Effector memory CD4-positive, alpha-beta T cell (primary cell): ENCODE measurements at places on chromosomes 4 and X.

DNA sequence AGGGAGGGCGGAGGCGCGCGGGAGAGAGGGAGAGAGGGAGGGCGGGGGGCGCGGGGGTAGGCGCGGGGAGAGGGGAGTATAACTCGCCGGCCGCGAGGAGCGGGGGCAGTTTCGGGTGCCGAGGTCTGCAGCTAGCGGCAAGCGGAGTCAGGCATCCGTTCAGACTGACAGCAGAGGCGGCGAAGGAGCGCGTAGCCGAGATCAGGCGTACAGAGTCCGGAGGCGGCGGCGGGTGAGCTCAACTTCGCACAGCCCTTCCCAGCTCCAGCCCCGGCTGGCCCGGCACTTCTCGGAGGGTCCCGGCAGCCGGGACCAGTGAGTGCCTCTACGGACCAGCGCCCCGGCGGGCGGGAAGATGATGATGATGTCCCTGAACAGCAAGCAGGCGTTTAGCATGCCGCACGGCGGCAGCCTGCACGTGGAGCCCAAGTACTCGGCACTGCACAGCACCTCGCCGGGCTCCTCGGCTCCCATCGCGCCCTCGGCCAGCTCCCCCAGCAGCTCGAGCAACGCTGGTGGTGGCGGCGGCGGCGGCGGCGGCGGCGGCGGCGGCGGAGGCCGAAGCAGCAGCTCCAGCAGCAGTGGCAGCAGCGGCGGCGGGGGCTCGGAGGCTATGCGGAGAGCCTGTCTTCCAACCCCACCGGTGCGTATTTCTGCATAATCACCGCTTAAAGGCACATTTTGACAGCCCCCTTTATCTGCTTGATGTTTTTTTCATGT, at the start of gene POU4F2:
POU4F2 (plus strand) TSS at position 108 of the 720 bp plus-strand sequence; CDS start at position 356, 248 bp downstream.
- H3K27ac ChIP-seq = no peak within 1 kb of the TSS
- no peak within 1 kb of the TSS for H3K4me3 ChIP-seq
- DNase-seq = no peak
- H3K4me1 ChIP-seq = peaks cover 11% of the 10 kb centered on the region
- H3K27me3 ChIP-seq = peaks cover 56% of the 10 kb centered on the region
- H3K36me3 ChIP-seq = no peaks in the 10 kb centered on the region

GRCh38 chrX:10379878-10380277, 223.1 kb downstream of the CLCN4 start:
- DNase-seq = no peak
- no peak overlapping the region for H3K27ac ChIP-seq
- no peaks in the 10 kb centered on the region for H3K4me1 ChIP-seq
- H3K4me3 ChIP-seq = no peak overlapping the region

DNA sequence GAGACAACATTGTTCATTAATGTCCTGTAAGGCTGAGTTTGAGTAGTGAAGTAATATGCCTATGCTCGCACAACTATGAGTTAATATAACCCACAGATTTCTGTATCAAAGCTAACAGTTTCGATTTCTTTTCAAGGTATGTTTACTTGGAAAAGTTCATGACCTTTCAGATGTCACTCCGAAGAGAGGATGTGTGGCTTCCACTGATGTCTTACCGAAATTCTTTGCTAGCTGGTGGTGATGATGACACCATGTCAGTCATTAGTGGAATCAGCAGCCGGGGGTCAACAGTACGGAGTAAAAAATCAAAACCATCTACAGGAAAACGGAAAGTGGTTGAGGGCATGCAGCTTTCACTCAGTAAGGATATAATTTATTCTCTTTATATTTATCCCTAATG, 124.9 kb downstream of the STAG2 start:
- no peak for DNase-seq
- peaks cover 24% of the 10 kb centered on the region for H3K36me3 ChIP-seq
- H3K27me3 ChIP-seq = no peaks in the 10 kb centered on the region
- H3K27ac ChIP-seq = peak overlapping the region; percentile 32
- H3K4me3 ChIP-seq = no peak overlapping the region

GRCh38 chrX:37578045-37578444, 6.6 kb downstream of the LANCL3 start:
- H3K36me3 ChIP-seq = no peaks in the 10 kb centered on the region
- H3K4me1 ChIP-seq = no peaks in the 10 kb centered on the region

- no peaks in the 10 kb centered on the region for H3K27me3 ChIP-seq
- no peak overlapping the region for H3K27ac ChIP-seq
- no peak overlapping the region for H3K4me3 ChIP-seq
- H3K4me1 ChIP-seq = no peaks in the 10 kb centered on the region
- no peak for DNase-seq
- H3K36me3 ChIP-seq = no peaks in the 10 kb centered on the region
Measured at GRCh38 chr4:139692309-139693012, 26.8 kb downstream of the MGST2 start.

- H3K4me1 ChIP-seq = no peaks in the 10 kb centered on the region
- no peak for DNase-seq
- no peaks in the 10 kb centered on the region for H3K27me3 ChIP-seq
- no peak overlapping the region for H3K27ac ChIP-seq
- H3K36me3 ChIP-seq = no peaks in the 10 kb centered on the region
Measured at GRCh38 chrX:130758072-130758471, 144.9 kb downstream of the ENOX2 start.

DNA sequence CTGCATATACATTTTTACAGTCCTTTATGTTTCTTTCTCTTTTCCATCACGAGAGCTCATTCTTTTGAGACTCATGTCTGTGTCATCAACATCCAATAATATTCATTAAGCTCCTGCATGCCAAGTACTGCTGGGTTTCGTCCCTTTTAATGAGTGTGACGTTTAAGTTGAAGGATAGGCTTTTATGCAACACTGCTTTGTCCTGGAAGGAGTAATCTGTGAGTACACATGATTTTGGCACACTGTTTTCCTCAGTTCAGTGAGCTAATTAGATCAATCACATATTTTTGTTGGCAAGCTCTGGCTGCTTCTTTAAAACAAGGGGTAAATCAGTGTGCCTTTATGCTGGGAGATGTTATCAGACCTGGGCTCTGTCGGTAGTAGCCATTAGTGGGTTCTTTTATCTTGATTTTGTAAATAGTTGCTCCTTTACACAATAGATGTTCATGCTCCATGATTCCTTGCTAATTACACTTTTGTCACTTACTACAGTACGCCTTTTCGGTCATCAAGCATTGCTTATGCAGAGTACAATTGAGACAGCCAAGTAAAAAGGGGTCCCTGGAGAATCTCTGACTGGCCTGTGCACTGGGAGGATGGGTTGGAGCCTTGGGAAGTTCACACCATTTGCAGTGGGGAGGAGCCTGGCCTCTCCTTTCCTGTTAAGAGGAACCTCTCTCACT, 132.6 kb downstream of the FHIP1A start:
- no peak overlapping the region for H3K4me3 ChIP-seq
- H3K27ac ChIP-seq = no peak overlapping the region
- H3K4me1 ChIP-seq = no peaks in the 10 kb centered on the region
- DNase-seq = no peak
